ENCODE measurements at places on chromosomes 12 and 14.

- no peak for DNase-seq
These were observed 17.4 kb downstream of the FZD10 start for GRCh38 chr12:130179621-130180020.

GRCh38 chr12:78563826-78564225, 300.7 kb upstream of the SYT1 start:
- DNase-seq = no peak

GRCh38 chr12:124555168-124556073, 12.0 kb downstream of the NCOR2 start:
- no peak for DNase-seq

- no peak for DNase-seq
These were observed 89.7 kb upstream of the CPM start for GRCh38 chr12:69022674-69023073.

GRCh38 chr14:105605464-105606304, 79.3 kb downstream of the TMEM121 start:
- no peak for DNase-seq

- DNase-seq = no peak
These were observed 69.4 kb upstream of the BDKRB2 start for GRCh38 chr14:96135285-96135684.

GRCh38 chr12:131085816-131086591, 132.3 kb downstream of the ADGRD1 start:
- DNase-seq = no peak

DNA sequence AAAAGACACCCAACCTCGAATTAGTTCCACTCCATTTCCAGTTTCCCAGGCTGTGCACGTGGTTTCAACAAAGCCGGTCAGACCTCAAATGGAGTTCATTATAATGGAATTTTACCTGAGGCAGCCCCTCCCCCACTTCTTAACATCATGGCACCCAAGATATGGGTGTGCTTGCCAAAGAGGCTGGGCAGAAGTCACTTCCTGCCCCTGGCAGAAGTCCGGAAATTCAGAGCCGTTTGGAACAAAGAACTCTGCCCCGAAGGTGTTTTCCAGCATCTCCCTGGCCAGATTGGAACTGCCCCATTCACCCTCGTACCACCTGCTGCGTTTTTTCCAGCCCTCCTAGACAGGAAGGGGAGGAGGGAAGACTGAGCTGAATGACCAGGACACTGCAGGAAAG, 8.2 kb downstream of the VDR start:
- DNase-seq = no peak

GRCh38 chr14:99818503-99819036, 25.4 kb downstream of the EML1 start:
- DNase-seq = no peak

GRCh38 chr12:2640709-2641108, 154.1 kb upstream of the FKBP4 start:
- DNase-seq = no peak

DNA sequence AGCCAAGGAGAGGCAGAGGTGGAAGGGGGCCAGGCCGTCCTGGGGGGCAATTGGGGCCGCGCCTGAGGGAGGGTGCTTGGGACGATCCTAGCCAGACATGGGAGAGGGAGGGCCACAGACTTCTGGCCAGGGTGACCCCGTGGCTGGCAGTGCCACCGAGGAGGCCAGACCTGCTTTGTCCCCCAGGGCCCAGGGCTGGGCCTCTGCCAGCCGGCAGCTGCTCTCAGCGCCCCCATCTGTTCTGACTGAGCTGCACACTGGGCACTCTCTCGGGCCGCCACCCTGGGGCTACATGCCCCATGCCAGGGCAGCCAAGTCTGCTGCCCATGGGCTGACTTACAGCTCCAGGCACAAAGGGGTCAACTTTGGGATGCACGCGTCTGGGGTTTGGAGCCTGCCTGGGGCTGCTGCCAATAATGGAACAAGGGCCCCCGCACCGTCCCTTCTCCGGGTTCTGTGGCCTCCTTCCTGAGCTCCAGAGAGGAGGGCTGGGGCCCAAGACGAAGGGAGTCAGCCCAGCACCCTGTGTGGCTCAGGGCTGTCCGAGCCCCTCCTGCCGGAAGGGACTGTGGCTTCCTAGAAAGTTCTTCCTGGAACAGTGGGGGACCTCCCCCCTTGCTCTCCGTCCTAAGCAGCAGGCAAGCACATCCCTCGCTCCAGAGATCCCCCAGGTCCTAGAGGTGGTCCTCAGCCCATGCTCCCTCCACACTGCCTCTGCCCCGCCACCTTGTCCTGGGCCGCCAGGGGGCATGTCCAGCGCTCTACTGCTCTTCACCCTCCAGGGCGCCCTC, 1.1 kb downstream of the ADSS1 start:
- no peak for DNase-seq

GRCh38 chr14:96368534-96368933, 5.2 kb downstream of the GSKIP start:
- DNase-seq = no peak

DNA sequence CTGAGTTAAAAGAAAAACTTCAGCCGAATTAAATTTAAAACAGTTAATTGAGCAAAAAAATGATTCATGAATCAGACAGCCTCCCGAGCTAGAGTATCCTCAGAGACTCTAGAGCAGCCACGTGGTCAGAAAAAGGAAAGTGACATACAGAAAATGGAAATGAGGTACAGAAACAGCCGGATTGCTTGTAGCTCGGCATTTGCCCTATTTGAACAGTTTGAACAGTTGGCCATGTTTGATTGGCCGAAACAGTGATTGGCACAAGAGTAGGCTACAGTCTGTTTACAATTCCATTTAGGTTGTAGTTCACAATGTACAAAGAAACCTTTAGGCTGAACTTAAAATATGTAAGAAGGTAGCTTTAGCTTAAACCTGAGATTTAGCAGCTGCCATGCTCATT, 12.9 kb upstream of the OXA1L start:
- DNase-seq = no peak

DNA sequence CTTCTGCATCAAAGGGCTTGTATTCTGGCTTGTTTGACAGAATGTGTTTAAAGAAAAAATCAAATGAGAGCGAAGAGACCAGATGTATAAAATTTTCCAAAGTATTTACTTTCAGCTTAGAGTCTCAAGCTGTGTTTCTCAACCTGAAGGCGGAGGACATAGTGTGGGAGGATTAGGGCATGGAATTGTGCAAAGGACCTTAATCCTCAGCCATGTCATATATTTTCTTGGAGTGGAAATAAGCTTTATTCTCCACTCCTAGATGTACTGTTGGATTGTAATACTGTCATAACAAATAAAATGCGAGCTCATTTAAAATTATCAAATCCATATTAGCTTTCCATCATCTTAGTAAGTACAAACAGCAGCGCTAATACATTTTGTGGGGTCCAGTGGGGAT, 154.0 kb downstream of the PAH start:
- no peak for DNase-seq

DNA sequence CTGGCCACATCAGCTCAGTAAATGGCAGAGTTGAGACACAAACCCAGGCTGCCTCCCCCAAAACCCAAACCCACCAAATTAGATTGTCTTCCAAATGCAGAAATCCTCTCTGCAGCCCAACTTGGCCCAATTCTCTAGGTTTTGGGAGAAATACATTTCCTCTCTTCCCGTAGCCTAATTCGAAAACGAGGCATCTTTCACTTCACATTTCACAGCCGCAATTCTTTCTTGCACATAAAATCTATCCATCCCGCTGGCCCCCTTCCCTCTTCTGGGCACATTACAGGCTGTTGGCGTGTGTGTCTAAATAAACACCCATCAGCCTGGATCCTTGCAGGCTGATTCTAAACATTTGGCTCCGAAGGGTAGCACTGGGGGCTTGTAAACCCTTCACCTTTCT, 83.8 kb upstream of the VRK1 start:
- DNase-seq = no peak
